HFF-Myc (cell line): ENCODE measurements at places on chromosomes 16 and 17.

DNA sequence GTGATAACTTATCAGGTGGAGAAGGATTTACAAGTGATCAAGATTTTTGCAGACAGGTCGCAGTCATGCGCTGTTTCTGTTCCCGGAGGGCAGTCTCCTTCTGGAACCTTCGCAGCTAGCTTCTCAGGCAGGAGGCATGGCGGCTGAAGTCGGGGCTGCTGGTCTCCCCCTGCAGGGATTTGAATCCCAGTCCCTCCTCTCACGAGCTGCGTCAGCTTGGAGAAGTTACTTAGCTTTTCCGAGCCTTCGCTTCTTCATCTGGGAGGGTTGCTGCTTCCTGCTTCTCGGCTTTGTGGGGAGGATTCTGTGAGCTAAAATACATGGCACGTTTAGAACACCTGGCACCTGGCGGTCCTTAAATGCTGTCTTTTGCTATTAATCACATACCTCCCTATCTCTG lies 287.8 kb upstream of the FOXF1 start:
- DNase-seq, result no peak

DNA sequence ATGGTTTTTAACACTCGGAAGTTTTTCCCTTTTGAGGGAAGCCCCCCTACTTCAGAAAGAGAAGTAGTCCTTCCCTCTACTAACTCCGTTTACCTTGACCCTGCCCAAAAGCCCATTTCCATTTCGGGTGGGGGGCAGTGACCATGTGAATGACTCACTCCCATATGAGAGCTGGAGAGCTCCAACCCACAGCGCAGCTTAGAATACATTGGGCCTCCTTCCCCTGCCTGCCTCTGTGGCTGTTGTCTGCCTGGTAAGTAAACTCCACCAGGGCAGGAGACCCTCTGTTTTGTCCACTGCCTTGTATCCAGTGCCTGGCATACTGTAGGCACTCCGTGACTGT lies 985 bp downstream of the SGSM2 start:
- DNase-seq, result no peak

DNA sequence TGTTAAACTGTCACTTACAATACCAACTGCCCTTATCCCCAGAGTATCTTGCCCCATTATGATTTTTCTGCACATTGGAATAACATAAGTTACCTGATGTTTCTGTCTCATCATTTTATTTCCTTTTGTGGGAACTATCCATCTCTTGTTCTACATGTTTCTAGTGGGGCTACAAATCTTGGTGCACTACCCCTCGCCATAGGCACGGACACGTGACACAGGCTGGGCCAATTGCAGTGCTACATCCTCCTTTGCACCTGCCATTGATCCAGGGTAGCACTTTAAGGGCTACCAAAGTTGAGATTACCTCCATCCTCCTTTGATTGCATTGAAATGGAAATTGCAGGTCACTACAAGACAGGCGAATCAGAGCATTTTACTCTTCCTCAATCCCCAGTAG lies 14.2 kb upstream of the SYT17 start:
- no peak for DNase-seq

GRCh38 chr16:88366704-88367047 lies 16.1 kb upstream of the ZNF469 start:
- DNase-seq, result no peak

GRCh38 chr17:47831934-47832327 lies 461 bp downstream of the LRRC46 start:
- DNase-seq, result no peak

DNA sequence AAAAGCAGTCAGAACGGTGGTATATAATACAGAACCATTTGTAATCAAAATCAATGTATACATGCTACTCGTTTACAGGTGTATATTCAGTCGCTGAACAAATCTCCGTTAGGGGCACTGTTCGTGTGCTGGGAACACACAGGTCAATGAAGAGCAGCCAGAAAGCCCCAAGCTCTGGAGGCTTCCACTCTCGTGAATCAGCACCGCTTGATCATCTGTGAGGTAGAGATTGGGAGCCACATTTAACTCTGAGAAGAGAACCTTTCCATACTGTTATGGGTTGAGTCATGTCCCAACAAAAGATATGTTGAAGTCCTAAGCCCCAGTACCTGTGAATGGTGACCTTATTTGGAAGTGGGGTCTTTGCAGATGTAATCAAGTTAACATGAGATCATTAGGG lies 5.4 kb upstream of the CYTH1 start:
- no peak for DNase-seq

DNA sequence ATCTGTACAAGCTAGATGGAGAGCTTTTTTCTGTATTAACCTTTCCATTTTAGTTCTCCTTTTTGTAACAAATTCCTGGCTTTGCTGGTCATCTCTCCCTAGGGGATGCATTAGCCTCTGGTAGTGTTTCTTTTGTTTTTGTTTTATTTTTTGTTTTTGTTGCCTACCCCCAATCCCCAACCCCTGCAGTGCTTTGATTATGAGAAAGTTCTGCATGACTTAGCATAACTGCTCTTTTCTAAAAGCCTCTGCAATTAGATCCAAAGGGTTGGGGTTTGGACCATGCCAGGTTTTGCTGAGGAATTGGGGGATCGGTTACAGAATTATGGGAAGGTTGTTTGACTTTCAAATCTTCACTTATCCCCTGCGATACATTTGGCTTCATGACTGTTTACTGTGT lies 98.2 kb downstream of the ADAMTS18 start:
- DNase-seq, result no peak

DNA sequence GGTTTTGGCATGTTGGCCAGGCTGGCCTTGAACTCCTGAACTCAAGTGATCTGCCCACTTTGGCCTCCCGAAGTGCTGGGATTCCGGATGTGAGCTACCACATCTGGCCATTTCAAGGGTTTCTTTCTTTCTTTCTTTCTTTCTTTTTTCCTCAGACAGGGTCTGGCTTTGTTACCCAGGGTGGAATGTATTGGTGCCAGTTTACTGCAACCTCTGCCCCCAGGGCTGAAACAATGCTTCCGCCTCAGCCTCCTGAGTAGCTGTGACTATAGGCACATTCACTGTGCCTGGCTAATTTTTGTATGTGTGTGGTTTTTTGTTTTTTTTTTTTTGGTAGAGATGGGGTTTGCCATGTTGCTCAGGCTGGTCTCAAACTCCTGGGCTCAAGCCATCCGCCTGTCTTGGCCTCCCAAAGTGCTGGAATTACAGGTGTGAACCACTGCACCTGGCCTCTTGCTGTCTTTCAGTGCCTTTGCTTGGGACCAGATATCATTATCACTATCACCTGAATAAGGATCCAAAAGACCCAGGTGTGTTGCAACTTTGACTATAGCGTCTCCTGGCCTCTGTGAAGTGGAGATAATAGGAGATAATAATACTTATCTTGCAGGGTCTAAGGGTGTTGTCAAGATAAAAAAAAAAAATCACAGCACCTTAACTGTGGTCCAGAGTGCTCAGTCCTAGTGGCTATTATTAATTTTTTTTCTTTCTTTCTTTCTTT lies 3.2 kb downstream of the FCSK start:
- DNase-seq, result no peak

GRCh38 chr16:69827524-69827923 lies 65.4 kb downstream of the WWP2 start:
- no peak for DNase-seq

DNA sequence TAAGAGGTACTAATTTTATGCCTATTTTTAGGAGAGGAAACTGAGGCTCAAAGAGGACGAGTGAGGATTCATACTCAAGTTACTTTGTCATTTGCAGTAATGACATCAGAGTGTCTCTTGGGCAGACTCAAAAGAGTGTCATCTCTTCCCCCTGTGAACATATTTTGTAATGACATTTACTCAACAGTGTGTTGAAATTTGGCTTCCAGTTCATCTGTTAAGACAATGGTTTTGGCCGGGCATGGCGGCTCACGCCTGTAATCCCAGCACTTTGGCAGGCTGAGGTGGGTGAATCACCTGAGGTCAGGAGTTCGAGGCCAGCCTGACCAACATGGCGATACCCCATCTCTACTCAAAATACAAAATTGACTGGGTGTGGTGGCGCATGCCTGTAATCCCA lies 28.9 kb downstream of the WFDC1 start:
- no peak for DNase-seq

DNA sequence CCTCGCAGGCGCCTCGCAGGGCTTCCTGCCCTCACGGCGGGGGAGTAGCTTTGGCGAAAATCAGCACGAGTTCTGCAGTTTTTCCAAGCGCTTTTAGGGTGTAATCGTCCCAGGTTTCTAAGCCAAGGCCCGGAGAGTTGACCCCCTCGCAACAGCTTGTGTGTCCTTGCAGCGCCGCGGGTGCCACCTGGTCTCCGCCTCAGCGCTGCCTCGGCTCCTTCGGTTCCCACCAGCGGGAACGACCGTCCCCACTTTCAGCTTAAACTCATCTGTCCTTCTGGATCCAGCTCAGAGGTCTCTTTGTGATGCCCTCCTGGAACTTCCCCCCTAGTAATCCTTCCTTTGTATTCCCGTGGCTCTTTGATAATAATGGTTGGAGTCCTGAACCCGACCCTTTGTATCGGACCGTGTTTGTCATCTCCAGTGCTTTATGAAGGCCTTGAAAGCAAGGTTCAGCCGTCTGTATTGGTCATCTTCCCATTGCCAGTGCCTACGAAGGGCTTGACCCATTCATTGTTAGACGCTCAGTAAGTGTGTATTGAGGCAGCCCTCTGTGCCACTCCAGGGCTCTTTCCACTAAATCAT lies 858 bp upstream of the SMARCE1 start:
- no peak for DNase-seq

DNA sequence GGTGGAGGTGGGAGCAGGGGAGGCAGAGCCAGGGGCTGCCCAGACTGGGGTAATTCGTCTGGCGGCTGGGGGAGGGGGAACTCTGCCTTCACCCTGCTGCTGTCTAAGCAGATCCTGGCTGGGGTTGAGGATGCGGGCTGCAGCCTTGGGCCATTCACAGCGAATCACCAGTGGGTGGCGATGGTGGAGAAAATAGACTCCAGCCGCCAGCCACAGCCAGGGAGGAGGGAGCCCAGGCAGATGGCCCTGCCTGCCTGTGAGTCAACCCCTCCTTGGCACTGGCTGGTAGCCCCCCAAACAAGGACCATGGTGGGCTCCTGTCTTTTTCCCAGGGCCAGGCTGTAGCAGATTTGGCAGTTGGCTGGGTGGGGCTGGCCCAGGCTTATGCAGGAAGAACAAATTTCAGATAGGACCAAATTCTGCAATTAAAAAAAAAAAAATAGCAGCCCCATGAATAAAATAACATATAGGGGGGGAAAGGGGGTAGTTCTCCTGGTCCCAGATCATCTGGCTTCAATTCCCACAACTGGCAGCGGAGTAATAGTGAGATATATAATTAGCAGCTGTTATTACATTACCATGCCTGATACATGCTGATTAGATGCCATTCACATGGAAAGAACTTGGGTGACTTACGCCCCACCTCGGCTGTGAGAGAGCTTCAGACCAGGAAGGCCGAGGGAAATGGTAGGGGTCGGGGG lies 41.5 kb upstream of the CDH5 start:
- DNase-seq, result no peak

- no peak for DNase-seq
Observed at GRCh38 chr17:8927395-8927794, 38.1 kb downstream of the PIK3R5 start.

DNA sequence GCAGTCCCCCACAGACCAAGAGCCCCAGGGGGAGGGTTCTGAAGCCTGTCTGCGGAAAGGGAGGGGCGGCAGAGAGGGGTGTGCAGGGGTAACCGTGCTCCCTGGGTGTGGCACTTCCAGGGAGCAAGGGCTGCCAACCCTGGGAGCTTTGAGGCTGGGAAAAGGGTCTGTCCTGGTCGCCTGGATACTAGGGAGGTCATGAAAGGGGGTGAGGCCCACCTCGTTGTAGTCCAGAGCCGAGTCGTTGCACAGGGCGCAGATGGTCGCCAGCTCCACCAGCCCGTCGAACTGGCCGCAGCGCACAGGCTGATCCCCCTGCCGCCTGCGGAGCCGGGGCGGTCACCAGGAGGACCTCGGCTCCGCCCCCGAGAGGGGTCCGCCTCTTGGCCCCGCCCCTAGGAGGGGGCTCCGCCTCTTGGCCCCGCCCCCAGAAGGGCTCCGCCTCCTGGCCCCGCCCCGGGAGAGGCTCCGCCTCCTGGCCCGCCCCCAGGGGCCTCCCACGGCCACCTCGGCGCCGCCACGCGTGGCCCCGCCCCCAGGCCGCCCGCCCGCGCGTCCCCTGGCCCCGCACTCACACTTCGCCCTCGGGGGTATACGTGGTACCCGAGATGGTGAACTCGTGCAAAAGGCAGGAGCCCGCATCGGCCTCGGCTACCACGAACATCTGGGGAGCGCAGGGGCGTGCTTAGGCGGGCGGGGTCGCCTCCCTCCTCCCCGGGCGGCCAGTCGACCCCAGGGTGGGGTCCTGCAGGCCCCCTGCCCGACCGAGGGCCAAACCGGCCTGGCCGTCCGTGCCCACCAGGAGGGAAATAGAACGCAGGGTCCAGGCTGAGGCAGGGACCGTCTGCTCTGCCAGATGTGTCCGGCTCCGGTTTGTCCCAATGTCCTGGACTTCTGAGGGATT lies 19.5 kb downstream of the ATP2A3 start:
- no peak for DNase-seq

- DNase-seq, result no peak
Observed at GRCh38 chr16:84686707-84687298, 13.0 kb upstream of the USP10 start.

- no peak for DNase-seq
Observed at GRCh38 chr17:61600621-61601020, 9.6 kb upstream of the NACA2 start.

DNA sequence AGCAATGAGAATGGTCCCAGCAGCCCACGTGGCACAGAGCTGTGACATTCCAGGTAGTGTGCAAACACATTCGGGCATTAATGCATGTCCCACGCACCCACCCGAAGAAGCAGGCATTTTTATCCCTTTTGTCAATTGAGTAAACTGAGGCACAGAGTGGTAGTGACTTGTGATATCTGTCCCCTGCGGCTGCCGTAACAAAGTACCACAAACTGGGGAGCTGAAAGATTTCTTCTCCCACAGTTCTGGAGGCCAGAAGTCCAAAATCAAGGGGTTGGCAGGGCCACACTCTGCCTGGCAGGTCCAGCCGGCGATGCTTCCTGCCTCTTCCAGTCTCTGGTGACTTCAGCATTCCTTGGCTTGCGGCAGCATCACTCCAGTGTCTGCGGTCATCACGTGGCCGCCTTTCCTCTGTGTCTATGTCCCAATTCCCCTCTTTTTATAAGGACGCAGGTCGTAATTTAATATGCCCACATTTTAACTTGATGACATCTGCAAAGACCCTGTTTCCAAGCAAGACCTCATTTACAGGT lies 221.9 kb upstream of the GSE1 start:
- no peak for DNase-seq

GRCh38 chr16:86739808-86740207 lies 161.5 kb downstream of the FOXL1 start:
- DNase-seq, result no peak
